ENCODE measurements at places on chromosomes 7 and 10. TPM values are rescaled to one million over a fixed set of nuclear protein-coding genes. Genes with fewer than 3 reads are reported as not detected.

The GIMAP1 gene
- total RNA-seq: 8.0 TPM

The CUBN gene
- total RNA-seq: 0.15 TPM

The SFTPA1 gene
- not detected for total RNA-seq

GRCh38 chr10:82551506-82551905 is 676.5 kb downstream of the NRG3 start:
- DNase-seq: no peak

DNA sequence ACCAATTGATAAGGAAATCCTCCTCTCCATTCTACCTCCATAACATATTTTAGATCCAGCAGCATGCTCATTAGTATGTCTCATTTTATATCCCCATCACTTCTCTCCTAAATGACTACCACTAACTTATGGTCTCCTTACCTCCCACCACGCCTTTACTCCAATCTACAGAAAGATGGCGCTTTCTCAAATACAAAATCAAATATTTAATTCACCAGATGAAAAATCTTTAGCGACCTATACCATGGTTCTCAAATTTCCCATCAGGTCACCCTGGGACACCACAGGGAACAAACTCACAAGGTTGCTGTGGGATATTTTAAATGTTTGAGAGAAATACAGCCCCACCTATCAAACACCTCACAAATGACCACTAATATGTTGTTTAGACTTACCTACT is 27.0 kb upstream of the EBLN1 start:
- DNase-seq: no peak

GRCh38 chr7:112272921-112273561 is 66.5 kb downstream of the ZNF277 start:
- DNase-seq: no peak

DNA sequence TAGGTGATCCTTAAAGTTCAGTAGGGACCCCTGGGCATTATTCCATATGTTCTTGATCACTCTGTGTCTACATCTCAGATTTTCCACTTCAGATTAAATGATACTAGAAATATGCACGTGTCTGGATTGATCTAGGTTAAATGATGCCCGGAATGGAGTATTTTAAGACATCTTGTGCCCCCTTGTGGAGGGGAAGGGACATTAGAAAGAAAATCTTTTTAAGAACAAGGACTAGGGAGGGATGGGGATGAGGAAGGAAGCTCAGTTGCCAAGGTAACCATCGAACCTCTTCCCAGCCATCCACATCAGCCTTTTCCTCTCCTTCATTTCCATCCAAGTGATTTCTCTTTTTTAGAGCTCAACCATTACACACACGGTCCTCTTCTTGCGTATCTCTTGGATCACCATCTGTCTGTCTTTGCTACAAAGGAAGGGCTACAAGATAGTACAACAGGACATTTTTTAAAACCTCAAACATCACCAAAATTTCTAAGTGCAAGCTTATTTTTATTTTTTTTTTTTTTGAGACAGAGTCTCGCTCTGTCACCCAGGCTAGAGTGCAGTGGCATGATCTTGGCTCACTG is 40.5 kb downstream of the PRSS2 start:
- no peak for DNase-seq

GRCh38 chr10:84634636-84635035 is 306.2 kb downstream of the CCSER2 start:
- DNase-seq: no peak

DNA sequence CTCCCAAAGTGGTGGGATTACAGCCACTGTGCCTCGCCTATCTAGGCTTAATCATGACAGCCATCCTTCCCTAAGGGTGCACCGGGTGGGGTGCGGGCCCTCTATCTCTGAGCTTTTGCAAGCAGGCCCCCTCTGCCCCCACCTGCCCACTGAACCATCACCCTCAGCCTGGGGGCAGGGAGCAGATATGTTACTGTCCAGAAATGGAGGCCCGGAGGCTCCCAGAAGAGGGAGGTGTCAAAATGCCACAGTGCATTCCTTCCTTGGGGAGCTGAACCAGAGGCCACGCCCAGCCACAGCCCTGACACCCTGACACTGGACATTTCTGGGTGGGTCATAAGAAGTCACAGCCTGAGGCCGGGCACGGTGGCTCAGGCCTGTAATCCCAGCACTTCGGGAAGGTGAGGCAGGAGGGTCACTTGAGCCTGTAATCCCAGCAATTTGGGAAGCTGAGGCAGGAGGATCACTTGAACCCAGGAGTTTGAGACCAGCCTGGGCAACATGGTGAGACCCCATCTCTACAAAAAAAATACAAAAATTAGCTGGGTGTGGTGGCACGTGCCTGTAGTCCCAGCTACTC is 129.8 kb upstream of the TNRC18 start:
- DNase-seq: no peak

All from right atrium auricular region (tissue), 2 donors.